Activated CD8-positive, alpha-beta memory T cell treated with anti-CD3 and anti-CD28 coated beads for 24 hours (primary cell): ENCODE measurements at places on chromosomes 12 and 14.
A peak's percentile ranks its signal among the peaks of the same experiment; 100 is the strongest.

DNA sequence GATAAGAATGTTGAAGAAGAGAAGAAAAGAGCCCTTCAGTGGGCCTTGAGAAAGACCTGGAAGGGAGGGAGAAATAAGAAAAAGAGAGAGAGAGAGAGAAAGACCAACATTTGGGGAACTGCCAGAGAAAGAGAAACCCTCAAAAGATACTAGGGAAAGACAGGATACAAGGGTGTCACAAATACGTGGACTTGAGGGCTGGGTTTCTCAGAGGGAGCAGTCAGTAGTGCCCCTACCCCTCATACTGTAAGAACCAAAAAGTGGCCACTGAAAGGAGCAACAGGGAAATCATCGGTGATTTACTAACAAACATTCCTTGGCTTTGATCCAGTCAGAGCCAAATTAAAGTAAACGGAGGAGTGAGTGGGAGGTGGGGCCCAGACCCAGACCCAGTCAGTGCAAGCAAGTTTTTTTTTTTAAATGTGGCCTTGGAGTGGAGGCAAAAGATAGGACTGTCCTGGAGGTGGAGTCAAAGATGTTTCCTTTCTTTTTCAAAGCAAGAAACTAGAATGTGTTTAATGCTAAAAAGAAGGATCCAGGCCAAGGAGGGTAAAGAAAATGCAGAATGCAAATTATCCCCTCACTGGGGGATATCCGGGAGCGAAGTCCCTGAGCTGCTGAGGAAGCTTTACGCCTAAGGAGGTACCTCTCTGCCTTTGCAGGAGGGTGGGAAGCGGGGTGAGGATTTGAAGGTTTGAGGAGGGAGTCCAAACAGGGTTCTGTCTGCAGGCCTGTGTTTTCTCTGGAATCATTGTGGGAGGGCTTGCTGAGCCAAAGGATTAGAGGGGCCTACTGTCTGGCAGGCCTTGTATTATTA is 143.5 kb upstream of the AMIGO2 start:
- no peak for DNase-seq

DNA sequence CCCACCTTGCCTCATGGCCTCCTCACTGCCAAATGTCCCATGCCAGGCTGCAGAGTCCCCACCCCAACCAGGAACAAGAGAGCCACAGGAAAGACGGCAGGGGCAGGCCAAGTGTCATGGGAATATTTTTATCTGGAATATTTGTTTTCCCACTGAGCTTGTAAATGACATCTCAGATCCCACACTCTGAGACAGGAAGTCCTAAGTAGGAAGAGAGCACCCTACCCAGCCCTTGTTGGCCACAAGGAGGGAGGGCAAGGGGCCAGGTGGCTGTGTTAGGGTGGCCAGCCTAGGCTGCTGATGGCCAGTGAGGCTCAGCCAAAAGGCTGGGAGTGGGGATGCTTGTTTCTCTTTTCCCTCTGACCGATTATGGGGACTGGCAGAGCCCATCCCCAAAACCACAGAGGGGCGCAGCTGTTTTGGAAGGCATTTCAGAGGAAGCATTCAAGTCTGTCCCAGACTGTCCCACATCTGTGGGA is 7.7 kb upstream of the MEG3 start:
- no peak for DNase-seq

DNA sequence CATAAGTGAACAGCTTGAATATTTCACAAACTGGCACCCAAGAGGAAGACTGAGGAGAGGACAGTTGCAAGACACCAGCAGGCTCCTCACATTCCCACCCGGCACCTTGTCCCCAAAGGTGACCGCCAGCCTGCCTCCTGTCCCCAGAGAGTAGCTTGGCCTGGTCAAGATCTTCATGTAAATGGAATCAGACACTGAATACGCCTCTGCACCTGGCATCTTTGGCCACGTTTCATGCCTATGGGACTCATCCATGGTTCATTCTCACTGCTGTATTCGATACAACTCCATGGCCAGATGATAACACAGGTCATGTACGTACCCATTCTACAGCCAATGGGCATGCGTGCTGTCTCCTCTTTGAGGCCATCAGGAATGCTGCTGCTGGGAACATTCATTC is 60.8 kb downstream of the ITPK1 start:
- DNase-seq = no peak

- DNase-seq = no peak
Observed at GRCh38 chr12:25677232-25677937, 124.3 kb upstream of the LMNTD1 start.

GRCh38 chr14:19873178-19873577 is 1.8 kb upstream of the OR4K2 start:
- DNase-seq = no peak

GRCh38 chr12:906062-906585 is 43.4 kb downstream of the RAD52 start:
- DNase-seq = no peak

- DNase-seq = no peak
Observed at GRCh38 chr12:8823565-8824300, 1.3 kb downstream of the A2ML1 start.

DNA sequence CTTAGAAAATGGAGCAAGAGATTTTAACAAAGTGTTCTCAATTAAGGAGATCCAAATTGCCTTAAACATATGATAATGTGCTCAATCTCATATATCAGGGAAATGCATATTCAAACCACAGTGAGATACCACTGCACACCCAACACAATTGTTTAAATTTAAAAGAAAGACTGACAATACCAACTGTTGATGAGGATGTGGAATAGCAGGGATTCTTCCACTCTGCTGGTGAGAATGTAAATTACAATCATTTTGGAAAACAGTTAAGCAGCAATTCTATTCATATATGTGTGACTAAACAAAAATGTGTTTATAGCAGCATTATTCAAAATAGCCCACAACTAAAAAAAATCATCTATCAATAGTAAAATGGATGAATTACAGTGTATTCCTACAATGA is 144.2 kb downstream of the KICS2 start:
- DNase-seq = no peak

GRCh38 chr14:34023824-34024767 is 73.2 kb upstream of the EGLN3 start:
- DNase-seq = no peak

GRCh38 chr14:105197211-105197641 is 16.1 kb upstream of the NUDT14 start:
- DNase-seq = no peak

GRCh38 chr12:115046805-115047204 is 362.8 kb upstream of the TBX3 start:
- DNase-seq = no peak

GRCh38 chr14:80446356-80446755 is 235.1 kb upstream of the DIO2 start:
- no peak for DNase-seq

DNA sequence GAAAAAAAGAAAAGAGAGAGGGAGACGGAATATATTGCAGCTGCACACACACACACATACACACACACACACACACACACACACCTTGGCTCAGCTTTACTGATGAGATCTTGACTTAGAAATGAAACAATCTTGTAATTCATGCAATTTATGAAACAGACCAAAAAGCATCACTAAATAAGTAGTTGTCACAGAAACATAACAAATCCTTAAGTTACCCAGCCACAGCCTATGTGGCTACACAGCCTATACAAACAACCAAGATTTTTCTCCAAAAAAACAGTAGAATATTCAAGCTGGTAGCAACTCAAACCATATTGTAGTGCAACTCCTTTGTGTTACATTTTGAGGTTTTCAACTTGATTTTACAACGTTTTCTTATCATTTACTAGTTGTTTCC is 37.9 kb upstream of the GNG2 start:
- no peak for DNase-seq

- no peak for DNase-seq
Observed at GRCh38 chr12:100566887-100567637, 6.4 kb upstream of the GAS2L3 start.

GRCh38 chr14:100100032-100100703 is 34.9 kb downstream of the EVL start:
- DNase-seq = no peak

GRCh38 chr14:58104808-58105207 is 47.2 kb downstream of the ARMH4 start:
- DNase-seq = no peak

DNA sequence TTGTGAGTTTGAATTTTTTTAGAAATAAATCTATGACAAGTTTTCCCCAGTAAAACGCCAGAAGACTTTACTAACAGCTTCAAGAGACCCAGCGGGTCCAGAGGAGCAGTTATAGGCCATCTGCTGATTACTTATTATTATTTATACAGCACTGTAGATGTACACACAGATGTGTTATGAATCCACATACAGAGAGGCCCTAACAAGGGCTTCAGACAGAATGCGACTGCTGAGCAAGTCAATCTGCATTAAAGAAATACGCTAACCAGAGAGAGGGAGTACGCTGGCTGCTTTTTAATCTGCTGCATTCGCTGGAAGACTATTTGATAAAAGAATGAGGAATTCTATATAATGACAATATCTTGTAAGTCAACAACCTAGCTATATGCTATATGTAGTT is 32.5 kb downstream of the ATF7 start:
- no peak for DNase-seq

DNA sequence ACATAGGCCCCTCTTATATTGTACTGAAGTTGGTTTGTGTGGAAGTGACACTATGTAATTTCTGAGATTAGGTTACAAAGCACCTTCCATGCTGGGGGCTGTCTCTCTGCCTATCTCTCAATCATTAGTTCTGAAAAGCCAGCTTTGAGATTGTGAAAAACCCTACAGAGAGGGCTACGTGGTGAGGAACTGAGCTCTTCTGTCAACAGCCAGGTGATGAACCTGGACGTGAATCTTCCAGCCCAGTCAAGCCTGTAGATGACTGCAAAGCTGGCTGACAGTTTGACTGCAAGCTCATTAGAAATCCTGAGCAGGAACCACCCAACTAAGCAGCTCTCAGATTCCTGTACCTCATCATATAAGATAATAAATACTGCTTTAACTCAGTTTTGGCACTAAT is 36.3 kb upstream of the BBS10 start:
- no peak for DNase-seq

- DNase-seq = no peak
Observed at GRCh38 chr12:51118706-51119105, 35.3 kb upstream of the CSRNP2 start.

DNA sequence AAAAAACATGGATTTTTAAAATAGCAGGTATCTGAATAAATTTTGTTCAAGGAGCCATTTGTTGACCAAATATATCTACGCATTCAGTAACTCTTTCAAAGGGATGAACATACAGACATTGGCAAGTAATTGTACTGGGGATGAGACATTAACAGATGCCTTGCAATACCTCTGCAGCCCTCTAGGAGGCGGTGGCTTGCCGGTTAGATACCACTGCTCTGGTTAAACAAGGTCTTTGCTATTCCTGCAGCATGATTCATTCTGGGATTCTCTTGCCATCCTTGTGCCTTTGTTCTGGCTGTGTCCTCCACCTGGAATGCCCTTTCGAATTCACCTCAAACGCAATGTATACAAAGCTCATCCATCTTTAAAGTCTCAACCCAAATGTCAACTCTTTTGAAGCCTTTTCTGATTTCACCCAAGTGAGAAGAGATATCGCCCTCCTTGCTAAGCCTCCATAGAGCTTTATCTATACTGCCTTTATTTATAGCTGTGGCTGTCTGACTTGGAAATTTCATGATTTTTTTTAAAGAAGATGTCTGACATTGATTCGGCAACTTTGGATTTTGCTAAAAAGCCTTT is 131.0 kb upstream of the SRRM4 start:
- no peak for DNase-seq

GRCh38 chr12:104150416-104150815 is 12.4 kb upstream of the NFYB start:
- no peak for DNase-seq

DNA sequence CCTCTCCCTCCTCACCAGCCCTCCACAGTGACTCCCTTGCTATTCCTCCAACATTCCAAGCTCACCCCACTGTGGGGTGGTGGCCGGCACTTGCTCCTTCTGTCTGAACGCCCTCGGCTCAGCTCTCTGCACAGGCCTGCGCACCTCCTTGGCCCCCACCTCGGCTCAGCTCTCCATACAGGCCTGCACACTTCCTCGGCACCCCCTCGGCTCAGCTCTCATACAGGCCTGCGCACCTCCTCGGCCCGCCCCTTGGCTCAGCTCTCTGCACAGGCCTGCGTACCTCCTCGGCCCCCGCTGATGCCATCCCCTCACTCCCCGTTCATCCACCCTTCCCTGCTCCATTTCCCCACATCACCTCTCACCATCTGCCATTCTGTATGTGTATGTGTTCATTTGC is 332.7 kb upstream of the FKBP4 start:
- no peak for DNase-seq

GRCh38 chr12:49920241-49920914 is 16.7 kb upstream of the FAIM2 start:
- no peak for DNase-seq

DNA sequence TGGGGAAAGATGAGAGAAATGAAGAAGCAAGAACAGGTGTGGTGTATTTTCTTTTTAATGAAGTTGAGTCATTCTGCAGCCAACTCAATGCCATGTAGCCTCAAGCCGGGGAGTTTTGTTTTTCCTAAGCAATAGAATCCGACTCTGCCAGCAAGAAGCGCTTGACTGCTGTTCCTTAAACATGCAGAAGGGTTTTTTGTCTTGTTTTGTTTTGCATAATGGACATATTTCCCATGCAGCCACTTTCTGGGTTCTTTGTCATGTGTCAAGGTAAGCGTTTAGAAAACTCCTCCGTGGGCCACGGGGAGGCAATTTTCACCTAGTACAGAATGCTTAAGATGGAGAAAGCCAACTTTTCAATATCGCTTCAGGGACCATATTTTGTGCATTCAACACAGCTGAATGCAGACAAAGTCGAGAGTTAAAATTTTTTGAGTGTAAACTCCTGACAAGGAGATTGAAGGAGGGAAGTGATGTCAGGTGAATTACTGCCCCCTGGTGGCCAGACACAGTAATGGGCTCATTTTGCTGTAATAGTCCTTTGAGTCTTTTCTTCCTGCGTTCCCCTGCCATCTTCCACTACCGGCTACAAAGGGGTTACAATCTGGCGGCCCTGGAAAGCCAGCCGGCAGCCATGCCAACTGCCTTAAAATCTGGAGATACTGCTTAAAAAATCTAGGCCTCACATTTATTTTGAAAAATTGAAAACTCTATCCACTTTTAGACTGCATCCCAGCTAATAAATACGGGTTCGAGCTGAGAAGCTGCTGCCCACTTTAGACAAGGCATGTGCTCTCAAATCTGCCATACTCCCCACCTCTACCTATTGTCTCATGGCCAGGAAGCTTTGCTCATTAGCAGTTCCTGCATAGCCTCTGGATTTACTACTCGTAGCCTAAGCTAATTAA is 3.2 kb upstream of the FICD start:
- DNase-seq = peak; percentile 88

- DNase-seq = no peak
Observed at GRCh38 chr12:13571035-13571434, 374.5 kb downstream of the EMP1 start.

GRCh38 chr12:18250313-18250916 is 10.9 kb upstream of the PIK3C2G start:
- DNase-seq = no peak

GRCh38 chr12:40827683-40828592 is 135.7 kb downstream of the CNTN1 start:
- no peak for DNase-seq

GRCh38 chr14:102545461-102546265 is 36.1 kb upstream of the ANKRD9 start:
- DNase-seq = no peak

- no peak for DNase-seq
Observed at GRCh38 chr14:104370256-104370870, 209.2 kb upstream of the C14orf180 start.

- DNase-seq = no peak
Observed at GRCh38 chr12:80173083-80173864, 73.9 kb downstream of the OTOGL start.

- DNase-seq = no peak
Observed at GRCh38 chr14:60064491-60065072, 27.1 kb upstream of the PCNX4 start.

- peak; percentile 66 for DNase-seq
Observed at GRCh38 chr14:99183716-99184115, 88.3 kb downstream of the BCL11B start.
